Left lung (tissue), 14 donors: ENCODE measurements at places on chromosomes 3 and 15. TPM values are rescaled to one million over a fixed set of nuclear protein-coding genes. Genes with fewer than 3 reads are reported as not detected.

GRCh38 chr3:10116138-10116460 lies 624 bp downstream of the BRK1 start:
- DNase-seq, result no peak

GRCh38 chr3:12966847-12967605 lies 106.2 kb downstream of the IQSEC1 start:
- no peak for DNase-seq

- no peak for DNase-seq
Observed at GRCh38 chr3:175511219-175511785, 652.2 kb downstream of the NAALADL2 start.

DNA sequence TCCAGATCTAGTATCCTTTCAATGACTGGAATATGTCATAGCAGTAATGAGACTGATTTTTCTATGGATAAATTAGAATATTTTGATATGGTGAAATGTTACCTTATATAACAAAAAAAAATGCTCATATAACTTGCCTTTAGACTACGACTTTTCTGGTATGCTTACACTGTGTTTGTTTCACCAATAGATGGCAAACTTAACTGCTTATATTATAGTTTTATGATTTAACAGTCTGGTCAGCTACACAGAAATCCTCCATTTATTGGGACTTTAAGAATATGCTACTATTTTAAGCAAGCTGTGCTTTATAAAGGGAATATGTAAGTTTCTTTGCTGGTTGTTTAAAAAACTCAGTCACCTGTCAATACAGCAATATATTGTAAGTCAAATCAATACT lies 205.6 kb downstream of the VGLL3 start:
- DNase-seq, result no peak

The CTSH gene
- 244 TPM for polyA plus RNA-seq

The SLC9C1 gene
- 0.54 TPM for polyA plus RNA-seq
